Sciatic nerve (tissue), 2 donors: ENCODE measurements at places on chromosomes 7 and 10. TPM values are rescaled to one million over a fixed set of nuclear protein-coding genes. Genes with fewer than 3 reads are reported as not detected.

The ZFYVE27 gene
- total RNA-seq, result 32.9 TPM

The ZNF503 gene
- total RNA-seq, result 30.2 TPM

The ACSM6 gene
- 0.49 TPM for total RNA-seq

The EFCAB10 gene
- total RNA-seq, result not detected

The COBL gene
- 17.0 TPM for total RNA-seq

The ETV1 gene
- 45.3 TPM for total RNA-seq

The ASZ1 gene
- not detected for total RNA-seq

The GNAT3 gene
- not detected for total RNA-seq

The OPN4 gene
- 0.18 TPM for total RNA-seq

The NEURL1 gene
- 0.36 TPM for total RNA-seq

The KLF14 gene
- total RNA-seq, result 1.1 TPM

The SPDYE11 gene
- total RNA-seq, result not detected

The NPFFR1 gene
- total RNA-seq, result 4.8 TPM

The TRIM50 gene
- total RNA-seq, result 0.71 TPM

The BLOC1S2 gene
- total RNA-seq, result 31.3 TPM

The PRLHR gene
- not detected for total RNA-seq

The KIAA1549 gene
- total RNA-seq, result 5.2 TPM

The PRKG1 gene
- 20.0 TPM for total RNA-seq

The ZNF12 gene
- total RNA-seq, result 25.5 TPM

The ERVW-1 gene
- total RNA-seq, result 0.22 TPM

The GPR158 gene
- total RNA-seq, result 0.04 TPM

The ANKIB1 gene
- total RNA-seq, result 76.8 TPM

The LFNG gene
- 20.1 TPM for total RNA-seq

The OR9A2 gene
- total RNA-seq, result 0.71 TPM

The HOXA6 gene
- 15.8 TPM for total RNA-seq

The PAPOLB gene
- total RNA-seq, result 0.98 TPM

The SDK1 gene
- total RNA-seq, result 11.2 TPM

The SPDYE17 gene
- total RNA-seq, result not detected

The VSTM2A gene
- not detected for total RNA-seq

The CAPZA2 gene
- 198 TPM for total RNA-seq

The INSYN2A gene
- not detected for total RNA-seq

The H2BK1 gene
- total RNA-seq, result not detected

The ACSL5 gene
- total RNA-seq, result 11.3 TPM

The SAP25 gene
- 13.6 TPM for total RNA-seq

The CALCR gene
- 0.62 TPM for total RNA-seq

The GDF2 gene
- not detected for total RNA-seq

The GRID2IP gene
- total RNA-seq, result 0.18 TPM

The ELN gene
- total RNA-seq, result 62.8 TPM

The CTNNA3 gene
- 89.6 TPM for total RNA-seq

The ZNF33B gene
- 19.5 TPM for total RNA-seq

The HABP2 gene
- total RNA-seq, result not detected

The BNIP3 gene
- total RNA-seq, result 37.9 TPM

The EBF3 gene
- total RNA-seq, result 38.9 TPM

The A1CF gene
- total RNA-seq, result not detected

The FAM25G gene
- total RNA-seq, result not detected

The SPDYE16 gene
- total RNA-seq, result 1.9 TPM

The FAM24A gene
- total RNA-seq, result not detected

The RADIL gene
- 19.8 TPM for total RNA-seq

The LIPK gene
- total RNA-seq, result not detected

The ZNF518A gene
- total RNA-seq, result 33.4 TPM

The FHIP2A gene
- 44.8 TPM for total RNA-seq

The MMP21 gene
- 0.31 TPM for total RNA-seq

The GIMAP2 gene
- 11.7 TPM for total RNA-seq

The EVX1 gene
- not detected for total RNA-seq

The ITIH5 gene
- total RNA-seq, result 34.9 TPM
